ENCODE measurements at places on chromosomes 7 and 10. TPM values are rescaled to one million over a fixed set of nuclear protein-coding genes. Genes with fewer than 3 reads are reported as not detected.

DNA sequence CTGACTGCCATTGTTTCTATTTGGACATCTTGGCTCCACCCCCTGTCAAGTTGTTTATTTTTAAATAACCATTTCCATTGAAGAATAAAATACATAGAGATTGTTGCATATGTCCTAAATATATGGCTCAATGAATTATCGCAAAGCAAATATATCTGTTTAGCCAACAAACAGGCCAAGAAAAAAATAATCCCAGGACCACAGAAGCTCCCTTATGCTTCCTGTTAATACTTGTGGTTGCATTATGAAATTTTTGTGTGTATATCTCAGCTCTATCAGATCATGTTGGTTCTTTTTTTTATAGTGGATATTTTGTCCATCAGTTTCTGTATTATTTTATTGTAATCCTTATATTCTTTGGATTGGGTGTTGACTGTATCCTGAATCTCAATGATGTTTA, 53.4 kb upstream of the CYP2C8 start:
- no peak for DNase-seq

The CCL24 gene
- not detected for total RNA-seq

GRCh38 chr7:96183163-96183670, 138.7 kb downstream of the SLC25A13 start:
- DNase-seq: no peak

DNA sequence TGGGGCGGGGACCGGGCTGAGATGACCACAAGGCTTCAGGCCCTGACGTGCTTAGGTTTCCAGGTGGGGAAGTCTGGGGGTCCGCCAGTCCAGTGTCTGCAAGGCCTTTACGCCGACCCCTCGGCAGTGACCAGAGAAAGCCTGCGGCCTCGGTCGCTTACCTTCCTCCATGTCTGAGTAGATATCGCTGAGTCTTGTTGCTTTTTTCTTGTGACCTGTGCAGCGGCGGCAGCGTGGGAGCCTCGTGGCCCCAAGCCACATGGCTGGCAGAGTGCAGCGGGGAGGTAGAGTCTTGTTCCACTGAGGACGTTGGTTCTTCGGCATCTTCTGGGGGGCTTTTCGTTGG, 329 bp downstream of the NOLC1 start:
- DNase-seq: no peak

- DNase-seq: no peak
These were observed 7.2 kb upstream of the SP8 start for GRCh38 chr7:20793694-20794394.

DNA sequence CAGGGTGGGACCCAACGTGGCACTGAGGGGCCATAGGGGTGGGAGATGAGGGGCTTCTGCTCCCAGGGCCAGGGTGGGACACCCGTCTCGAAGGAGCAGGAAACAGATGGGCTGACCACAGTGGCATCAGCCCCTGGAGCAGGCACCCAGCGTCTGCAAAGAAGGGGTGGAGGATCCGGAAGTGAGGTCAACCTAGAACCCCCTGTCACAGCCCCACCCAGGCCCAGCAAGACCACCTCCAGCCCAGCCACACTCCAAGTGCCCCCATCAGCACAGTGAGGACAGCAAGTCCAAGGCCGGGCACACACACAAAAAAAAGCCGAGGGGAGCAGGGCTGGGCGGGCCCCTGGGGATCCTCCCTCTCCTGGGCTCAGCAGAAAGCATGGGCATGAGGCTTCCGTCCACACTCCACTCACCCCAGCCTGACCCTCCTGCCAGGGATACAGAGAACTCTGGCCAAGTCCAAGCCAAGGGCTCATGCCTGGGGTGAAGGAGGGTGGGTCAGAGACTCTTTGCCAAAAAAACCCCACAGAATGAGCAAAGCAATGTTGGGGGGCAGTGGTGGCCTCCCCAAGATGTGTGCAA, 111.0 kb downstream of the FOXL3 start:
- no peak for DNase-seq

DNA sequence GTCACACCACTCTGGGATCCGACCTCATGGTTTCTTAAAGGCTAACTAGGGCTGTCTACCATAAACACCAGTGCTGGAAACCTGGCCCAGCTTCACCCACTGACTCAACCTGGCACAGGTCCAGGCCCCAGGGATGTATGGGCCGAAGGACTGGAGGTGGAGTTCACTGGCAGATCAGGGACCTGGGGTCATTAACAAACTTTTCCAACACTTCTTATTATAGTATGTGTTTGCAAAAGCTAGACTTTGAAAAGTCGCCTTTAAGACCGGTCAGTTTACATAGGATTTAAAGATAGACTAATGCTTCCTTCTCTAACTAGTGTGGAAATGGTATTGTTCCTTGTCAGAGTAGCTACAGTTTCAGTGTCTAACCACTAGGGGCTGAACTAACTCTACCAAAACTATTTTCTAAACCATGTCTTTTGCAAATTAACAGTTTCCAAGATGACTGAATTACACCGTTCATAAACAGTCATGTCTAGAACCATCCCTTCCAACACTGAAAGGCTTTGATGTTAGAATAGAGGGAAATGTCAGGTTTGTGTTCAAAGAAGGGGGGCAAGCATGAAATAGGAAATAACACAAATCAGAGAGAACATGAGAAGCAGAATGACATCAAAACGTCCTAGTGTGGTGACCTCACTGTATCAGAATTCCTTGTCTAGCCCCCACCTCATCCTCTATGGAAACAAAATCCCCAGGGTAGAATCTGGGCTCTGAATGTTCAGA, 29.7 kb downstream of the STN1 start:
- peak; percentile 69 for DNase-seq

- no peak for DNase-seq
These were observed 58.4 kb downstream of the MGMT start for GRCh38 chr10:129525401-129525801.
